ENCODE measurements at places on chromosomes 3 and 15. TPM values are rescaled to one million over a fixed set of nuclear protein-coding genes. Genes with fewer than 3 reads are reported as not detected.

The CCR1 gene
- total RNA-seq: 21.5 TPM

The GOLGA8N gene
- 38.9 TPM for total RNA-seq

GRCh38 chr3:183492849-183493179 is 62.7 kb downstream of the KLHL6 start:
- no peak for DNase-seq
- H3K4me1 ChIP-seq: no peaks in the 10 kb centered on the region
- no peaks in the 10 kb centered on the region for H3K27me3 ChIP-seq
- no peaks in the 10 kb centered on the region for H3K36me3 ChIP-seq

GRCh38 chr3:85254738-85255137 is 295.9 kb downstream of the CADM2 start:
- H3K27ac ChIP-seq: no peak overlapping the region
- no peaks in the 10 kb centered on the region for H3K36me3 ChIP-seq
- no peak overlapping the region for H3K4me3 ChIP-seq
- H3K4me1 ChIP-seq: no peaks in the 10 kb centered on the region
- H3K27me3 ChIP-seq: no peaks in the 10 kb centered on the region

DNA sequence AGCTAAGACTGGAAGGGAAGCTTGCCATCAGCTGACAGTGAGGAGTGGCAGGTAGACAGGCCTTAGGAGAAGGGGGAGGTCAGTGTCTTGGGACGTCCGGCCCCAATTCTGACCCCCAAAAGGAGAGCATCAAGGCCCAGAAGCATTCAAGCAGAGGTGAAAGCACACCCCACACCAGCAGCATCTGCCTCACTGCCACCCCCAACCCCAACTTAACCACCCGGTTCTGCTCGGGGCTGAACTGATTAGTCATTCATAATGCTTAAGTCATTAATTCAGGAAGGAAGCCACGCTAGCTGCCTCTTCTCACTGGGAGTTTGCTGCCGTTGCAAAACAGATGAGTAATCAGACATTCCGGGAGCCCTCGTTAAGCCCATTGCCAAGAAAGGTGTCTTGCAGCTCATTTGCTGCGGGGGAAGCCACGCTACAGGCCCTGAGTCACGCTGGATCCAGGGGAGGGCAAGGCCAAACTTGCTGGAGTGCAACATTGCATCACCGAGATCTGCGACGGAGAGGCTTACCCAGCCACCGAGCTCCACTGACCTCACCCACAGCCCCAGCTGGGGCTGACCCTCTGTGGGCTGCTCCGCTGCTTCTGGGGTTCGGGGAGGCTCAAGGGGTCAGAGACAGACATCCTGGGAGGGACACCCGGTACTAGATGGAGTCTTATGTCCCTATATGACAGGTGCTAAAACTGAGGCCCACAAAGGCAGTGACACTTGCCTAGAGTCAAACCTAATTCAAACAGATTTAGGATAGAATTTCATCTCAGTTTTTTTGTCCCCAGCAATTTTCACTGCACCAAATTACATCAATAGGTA is 46.4 kb upstream of the HES1 start:
- no peaks in the 10 kb centered on the region for H3K4me1 ChIP-seq
- DNase-seq: peak; percentile 80

All from aorta (tissue), 5 donors.